ENCODE measurements at places on chromosomes 1 and 21. TPM values are rescaled to one million over a fixed set of nuclear protein-coding genes. Genes with fewer than 3 reads are reported as not detected.

The CSRP1 gene
- 24.1 TPM for total RNA-seq

The LIPI gene
- not detected for total RNA-seq

The RBP7 gene
- total RNA-seq = 7.2 TPM

GRCh38 chr1:198848206-198848605 lies 209.4 kb downstream of the PTPRC start:
- DNase-seq = no peak

- DNase-seq = peak; percentile 53
Observed at GRCh38 chr1:165129568-165130164, 226.8 kb downstream of the LMX1A start.

DNA sequence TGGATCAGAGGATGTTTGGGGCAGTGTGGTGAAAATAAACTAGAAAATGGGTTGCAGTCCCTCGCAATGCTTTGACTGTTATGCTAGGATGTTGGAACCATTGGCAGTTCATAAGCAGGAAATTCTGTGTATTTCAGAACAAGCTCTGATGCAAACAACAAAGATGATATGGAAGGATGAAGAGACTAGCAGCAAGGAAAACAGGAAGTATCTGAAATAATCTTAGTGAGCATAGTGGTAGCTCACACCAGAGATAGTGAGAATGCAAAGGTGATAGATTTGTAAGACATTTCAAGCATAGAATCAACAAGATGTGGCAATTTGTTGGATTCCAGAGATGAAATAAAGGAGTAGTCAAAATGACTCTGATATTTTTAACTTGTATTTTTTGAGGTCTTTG lies 11.1 kb upstream of the RCC1 start:
- DNase-seq = no peak

DNA sequence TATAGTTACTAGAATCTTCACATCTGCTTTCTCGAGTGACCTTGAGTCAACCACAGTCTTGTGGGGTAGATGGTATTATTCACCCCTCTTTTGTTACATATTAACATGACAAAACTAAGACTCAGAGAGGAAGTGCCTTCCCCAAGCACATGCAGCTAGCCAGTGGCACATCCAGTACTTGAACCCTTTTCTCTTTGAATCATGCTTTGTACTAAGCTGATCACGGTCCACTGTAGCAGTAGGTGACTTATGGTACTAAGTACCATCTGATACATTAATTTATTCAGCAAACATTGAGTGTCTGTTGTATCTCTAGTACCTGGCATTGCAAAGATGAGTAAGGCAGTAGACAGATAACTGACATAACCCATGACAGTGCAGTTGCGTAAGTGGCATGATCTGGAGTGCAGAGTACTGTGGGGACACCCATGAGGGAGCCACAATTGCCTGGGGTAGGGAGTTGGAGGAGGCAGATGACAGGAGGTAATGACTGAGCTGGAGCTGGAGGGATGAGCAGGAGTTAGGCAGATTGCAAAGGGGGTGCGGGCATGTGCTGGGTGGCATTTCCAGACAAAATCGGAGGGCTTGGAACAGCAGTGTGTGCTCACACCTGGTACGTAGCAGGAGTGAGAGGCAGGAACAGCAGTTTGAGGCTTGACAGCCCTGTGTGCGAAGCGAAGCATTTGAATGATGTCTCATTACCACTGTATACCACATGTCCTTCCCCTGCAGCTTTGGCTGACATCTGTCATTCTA lies 29.8 kb downstream of the UCK2 start:
- no peak for DNase-seq

DNA sequence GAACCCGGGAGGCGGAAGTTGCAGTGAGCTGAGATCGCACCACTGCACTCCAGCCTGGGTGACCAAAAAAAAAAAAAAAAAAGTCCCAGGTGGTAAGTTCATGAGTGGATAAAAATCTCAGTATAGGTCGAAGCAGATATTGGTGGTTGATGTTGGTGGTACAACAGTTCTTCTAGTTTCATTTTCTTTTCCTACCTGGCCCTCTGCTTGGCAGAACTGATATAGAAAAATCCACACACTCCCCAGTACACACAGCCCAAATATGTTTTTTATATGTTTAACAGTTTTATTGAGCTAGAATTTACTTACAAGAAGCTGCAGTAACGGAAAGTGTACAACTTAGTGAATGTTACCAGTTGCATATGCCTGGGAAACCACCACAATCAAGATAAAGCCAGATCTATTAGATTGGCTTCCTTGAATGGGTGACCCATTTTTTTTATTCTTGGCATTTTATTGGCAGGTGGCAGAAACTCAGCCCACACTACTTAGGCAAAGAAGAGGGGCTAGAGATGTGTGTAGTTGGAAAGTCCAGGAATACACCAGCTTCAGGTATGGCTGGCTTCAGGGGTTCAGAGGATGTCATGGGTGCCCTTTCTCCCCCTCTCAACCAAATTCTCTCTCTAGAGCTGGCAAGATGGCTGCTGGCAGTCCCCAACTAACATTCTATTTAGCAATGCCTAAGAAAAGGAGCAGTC lies 118.3 kb upstream of the SLC25A33 start:
- DNase-seq = no peak
